ENCODE measurements at places on chromosomes 6 and 20.

DNA sequence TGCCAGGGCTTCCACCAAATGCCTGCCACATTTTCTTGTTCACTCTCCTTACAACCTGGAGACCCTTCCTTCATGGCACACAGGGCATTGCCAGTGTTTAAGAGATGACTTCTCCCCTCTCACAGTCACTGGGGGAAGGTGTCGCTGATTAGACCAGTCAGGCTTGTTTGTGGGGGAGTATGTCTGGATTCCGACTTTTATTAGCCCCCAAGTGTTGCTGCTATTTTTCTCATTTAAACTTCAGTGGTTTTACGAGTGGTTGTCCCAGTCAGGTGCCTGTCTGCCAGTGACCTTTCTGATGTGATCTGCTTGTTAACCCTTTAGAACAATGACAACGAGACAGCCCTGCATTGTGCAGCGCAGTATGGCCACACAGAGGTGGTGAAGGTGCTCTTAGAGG is 92.3 kb downstream of the ANKS1A start:
- no peak for DNase-seq

- DNase-seq, result no peak
Observed at GRCh38 chr6:24979176-24979575, 43.4 kb upstream of the RIPOR2 start.

GRCh38 chr20:50536333-50536732 is 26.1 kb downstream of the PTPN1 start:
- no peak for DNase-seq

DNA sequence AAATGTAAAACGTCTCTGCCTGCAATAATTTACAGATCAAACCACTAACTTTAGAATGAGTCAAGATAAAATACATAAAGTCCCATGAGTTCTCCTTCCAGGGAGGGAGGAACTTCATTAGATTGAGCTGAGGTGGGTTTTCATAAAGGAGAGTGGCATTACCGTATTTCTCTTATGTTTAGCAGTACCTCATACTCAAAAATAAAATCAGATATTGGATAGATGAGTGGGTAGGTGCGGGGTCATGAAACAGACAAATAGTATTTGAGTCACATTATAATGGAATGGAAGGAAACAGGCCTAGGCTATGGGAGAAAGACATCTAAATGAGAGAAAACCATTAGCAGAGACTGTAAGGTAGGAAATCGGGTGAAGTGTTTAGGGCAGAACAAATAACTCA is 166.1 kb upstream of the SMLR1 start:
- no peak for DNase-seq

DNA sequence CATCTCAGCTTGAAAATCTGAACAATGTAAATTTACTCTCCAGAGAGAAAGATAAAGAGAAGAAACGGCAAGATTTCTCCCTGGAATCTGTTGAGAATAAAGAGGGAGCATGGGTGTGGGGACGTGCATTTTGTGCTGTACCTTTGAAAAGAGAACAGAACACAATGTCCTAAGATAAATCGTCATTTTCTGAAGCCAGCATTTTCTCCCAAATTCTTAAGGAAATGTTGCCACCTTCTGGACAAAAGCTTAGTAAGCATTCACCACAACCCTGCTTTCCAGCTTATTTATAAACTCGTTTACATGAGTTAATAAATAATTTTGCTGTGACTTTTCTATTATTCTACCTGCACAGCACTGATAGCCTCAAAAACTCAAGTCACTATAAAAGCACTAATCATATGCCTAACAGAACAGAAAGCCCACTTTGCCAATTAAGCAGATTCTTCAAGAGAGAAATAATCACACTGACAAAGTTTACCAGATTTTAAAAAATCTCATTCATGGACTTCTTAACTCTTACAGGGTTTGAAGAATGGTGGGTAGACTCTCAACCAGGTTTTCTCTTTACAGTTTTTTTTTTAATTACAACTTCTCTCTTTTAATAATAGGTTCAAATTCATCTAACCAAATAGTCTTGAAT is 155.8 kb downstream of the MBOAT1 start:
- peak; percentile 84 for DNase-seq

All from OCI-M1 (cell line).